ENCODE measurements at places on chromosomes 3 and 15. TPM values are rescaled to one million over a fixed set of nuclear protein-coding genes. Genes with fewer than 3 reads are reported as not detected.

GRCh38 chr3:39750712-39751111 is 58.7 kb upstream of the MYRIP start:
- no peak for DNase-seq

SLC22A14 gene
- not detected for total RNA-seq

DNA sequence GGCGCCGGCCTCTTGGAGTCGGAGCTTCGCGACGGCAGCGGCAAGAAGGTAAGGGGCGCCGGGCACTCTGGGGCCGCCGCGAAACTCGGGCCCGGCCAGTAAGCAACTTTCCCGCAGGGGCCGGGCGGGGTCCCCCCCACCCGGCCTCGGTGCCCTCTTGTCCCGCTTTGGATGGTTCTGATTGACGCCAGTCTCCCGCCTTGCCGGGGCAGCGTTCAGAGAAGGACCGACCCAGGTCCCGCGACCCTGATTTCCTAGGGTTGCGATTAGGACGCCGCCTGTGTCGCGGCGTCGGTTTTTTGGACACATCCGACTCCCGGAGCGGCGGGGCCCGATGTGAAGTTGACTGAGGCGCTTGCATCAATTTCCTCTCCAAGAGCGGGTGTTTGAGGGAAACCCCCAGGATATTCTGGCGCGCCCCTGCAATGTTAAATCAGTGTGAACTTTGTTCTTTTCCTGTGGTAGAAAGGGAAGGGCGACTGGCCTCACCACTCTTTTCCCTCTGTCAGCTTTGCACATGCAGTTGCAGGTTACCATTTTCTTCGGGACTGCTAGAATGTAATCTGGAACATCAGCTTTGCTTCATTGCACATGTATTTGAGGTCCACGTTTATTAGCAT is 755 bp downstream of the PDE8A start:
- no peak for DNase-seq

GRCh38 chr3:76264496-76264895 is 479.1 kb upstream of the ZNF717 start:
- DNase-seq, result no peak

- DNase-seq, result no peak
Measured at GRCh38 chr3:185112186-185112585, 40.7 kb downstream of the C3orf70 start.

DNA sequence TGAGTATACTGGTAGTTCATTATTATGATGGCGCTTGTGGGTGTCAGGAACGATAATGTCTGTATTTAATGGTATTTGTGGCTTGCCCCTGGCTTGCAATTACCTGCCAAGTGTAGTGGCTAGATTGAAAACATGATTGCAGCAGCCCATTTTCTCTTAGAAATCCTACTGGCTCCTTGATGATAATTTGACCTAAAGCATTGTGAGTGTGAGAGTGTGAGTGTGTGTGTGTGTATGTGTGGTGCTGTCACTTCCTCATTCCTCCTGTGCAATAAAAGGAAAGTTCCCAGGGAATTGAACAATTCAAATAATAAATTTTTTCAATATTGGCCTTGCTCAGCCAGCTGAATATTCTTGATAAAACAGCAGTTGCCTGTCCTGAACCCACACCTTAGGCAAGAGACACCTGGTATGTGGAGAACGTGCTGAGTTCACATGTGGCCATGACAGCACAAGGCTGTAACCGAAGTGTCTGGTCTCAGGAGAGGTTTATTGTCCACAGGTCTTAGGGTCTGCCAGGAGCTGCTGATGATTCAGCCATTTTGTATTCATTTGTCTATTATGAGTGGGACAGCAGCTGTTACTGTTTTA is 193.3 kb downstream of the CD47 start:
- no peak for DNase-seq

- no peak for DNase-seq
Measured at GRCh38 chr15:25862071-25862471, 1.1 kb downstream of the ATP10A start.

DNA sequence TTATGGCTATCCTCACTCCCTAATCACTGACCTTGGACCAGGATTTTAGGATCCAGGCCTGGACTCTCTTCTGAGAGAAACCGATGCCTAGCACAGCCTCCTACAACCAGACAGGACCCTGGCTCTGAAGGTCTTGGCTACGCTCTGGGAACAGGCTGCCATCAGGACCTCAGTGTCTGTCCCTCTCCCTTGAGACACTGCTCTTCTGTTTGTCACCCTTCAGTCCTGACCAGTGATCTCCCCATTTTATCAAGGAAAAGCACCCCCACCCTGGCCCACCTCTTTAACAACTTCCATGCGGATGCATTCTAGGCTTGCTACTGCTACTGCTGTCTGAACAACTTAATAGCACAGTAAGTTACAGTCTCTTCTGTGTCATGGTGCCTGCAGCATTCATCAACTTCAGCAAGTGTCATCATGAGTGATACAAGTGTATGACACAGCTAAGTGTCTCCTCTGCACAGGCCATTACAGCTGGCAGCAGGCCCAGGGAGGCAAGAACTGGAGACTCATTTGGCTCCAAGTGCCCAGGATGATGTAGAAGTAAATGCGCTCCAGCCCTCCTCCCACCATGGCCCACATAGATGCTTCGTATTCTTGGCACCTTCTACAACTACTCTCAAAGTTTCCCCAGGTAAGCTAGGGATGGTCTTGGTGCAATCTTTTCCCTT is 302.4 kb downstream of the EPHB1 start:
- DNase-seq, result no peak

DNA sequence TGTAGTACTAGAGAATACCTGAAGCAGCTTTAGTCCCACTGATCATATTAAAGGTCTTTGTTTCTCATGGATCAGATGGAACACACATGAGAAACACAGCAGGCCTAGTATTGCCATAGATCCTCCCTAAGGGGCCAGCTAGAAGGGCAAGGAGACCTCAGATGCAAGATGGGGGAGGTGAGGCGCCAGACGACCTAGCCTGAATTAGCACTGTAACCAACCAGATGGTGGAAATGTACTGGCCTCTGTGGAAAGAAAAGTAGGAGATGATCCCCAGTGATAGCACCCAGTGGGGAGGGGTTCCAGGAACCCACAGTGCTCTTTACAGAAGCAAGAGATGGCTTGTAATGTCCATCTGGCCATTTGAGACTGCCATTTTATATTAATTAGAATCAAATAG is 138.2 kb upstream of the ZNF385D start:
- DNase-seq, result no peak

- DNase-seq, result no peak
Measured at GRCh38 chr3:103057003-103057402, 622.2 kb downstream of the ZPLD1 start.

AADACL2 gene
- total RNA-seq, result not detected

GRCh38 chr3:105844704-105845103 is 24.1 kb downstream of the CBLB start:
- no peak for DNase-seq

FANCD2 gene
- total RNA-seq, result 69.6 TPM

CNTN4 gene
- total RNA-seq, result not detected

DNA sequence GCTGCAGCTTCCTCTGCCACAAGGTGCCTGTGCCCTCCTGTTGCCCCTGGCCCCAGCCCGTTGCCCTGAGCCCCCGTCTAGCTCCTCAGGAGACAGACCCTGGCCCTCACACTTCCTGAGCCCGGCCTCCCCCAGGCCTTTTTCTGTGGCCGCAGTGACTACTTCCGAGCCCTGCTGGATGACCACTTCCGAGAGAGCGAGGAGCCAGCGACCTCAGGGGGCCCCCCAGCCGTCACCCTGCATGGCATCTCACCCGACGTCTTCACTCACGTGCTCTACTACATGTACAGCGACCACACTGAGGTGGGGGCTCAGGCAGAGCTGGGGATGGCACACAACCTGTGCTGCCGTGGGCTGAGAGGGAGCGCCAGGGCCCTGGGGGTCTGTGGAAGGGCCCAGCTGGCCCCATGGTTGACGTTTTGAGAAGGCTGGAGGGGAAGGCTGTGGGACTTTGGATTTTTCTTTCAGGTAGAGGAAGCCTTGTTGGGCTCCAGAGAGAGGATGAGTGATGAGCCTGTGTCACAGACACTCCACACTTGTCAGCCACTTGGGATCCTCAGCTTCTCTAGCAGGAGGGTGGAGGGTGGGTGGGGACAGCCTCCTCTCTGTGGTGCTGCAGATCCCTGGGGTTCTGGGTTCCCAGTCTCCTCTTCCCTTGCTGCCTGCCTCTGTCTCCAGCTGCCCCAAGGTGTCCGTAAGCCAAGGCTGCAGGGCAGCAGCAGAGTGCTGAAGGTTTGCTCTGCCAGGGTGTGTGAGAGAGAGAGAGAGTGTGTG is 5.0 kb downstream of the ABTB1 start:
- DNase-seq, result peak; percentile 6

GRCh38 chr3:151620071-151620470 is 113.7 kb upstream of the AADACL2 start:
- DNase-seq, result no peak
